SK-N-SH treated with all-trans-retinoic acid at 6 μM for 48 hours (cell line): ENCODE measurements at places on chromosomes 5 and 9.

DNA sequence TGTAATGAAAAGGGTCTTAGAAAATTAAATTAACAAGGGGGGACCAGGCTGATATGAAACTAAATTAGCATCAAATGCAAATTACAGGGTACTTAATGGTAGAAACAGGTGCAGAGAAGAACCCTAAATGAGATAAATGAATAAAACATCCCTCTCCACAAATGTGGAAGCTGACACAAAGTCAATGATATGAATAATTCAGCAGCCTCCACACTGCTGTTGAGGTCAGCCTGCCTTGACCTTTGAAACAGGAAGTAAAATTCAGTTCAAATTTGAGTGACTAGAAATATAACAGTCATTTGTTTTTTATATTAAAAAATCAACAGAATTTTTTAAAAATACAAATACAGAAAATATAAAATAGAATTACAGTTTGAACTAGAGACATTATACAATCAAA lies 40.0 kb downstream of the EBF1 start:
- no peak for ATAC-seq

GRCh38 chr5:177430140-177430951 lies 3.9 kb downstream of the GRK6 start:
- no peak for ATAC-seq

- ATAC-seq = no peak
Observed at GRCh38 chr9:37148181-37148580, 27.8 kb downstream of the ZCCHC7 start.

GRCh38 chr9:36341936-36342577 lies 58.0 kb downstream of the RNF38 start:
- ATAC-seq = no peak

- ATAC-seq = peak; percentile 92
Observed at GRCh38 chr5:136811551-136811950, 446.2 kb upstream of the TRPC7 start.

- no peak for ATAC-seq
Observed at GRCh38 chr9:121815084-121815483, 163.7 kb downstream of the DAB2IP start.

GRCh38 chr9:4833781-4834560 lies 41.2 kb downstream of the RCL1 start:
- no peak for ATAC-seq

DNA sequence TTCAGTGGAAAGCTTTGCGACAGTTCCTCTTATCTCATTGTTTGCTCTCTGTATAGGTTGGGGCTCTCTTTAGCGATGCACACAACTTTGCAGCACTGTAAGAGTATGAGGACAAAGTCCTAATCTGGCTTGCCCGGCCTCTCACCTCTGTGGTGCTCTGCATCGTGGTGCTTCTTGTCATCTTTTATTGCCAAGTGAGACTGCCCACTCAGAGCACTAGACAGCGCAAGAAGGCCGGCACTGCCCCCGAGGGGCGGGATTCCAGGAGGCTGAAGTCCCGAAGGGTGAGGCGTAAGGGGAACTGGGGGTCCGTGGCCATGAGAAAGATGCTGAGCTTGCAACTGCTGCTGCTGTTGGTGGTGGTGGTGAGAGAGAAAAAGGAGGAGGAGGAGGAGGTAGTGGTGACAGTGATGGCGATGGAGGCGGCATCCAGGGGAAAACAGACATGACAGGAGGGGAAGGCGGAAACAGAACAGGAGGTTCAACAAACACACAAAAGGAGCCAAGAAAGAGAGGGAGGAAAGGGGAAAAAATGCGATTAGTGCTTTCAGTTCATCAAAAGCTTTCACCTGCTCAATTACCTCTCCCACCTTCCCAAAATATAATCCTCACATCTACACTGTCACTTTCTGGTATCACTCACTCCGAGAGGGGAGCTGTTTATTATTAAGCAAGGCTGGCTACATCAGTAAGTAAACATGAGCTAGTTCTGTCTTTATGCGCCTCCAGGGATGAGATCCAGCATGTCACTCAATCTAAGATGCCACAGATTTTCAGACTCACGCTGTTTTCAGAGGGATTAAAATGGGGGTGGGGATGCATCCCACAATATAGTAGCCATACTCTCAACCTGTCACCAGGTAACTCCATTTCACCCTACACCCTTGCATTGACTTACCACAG lies 55.1 kb downstream of the TLE1 start:
- no peak for ATAC-seq
